ENCODE measurements at places on chromosomes 4 and X. TPM values are rescaled to one million over a fixed set of nuclear protein-coding genes. Genes with fewer than 3 reads are reported as not detected.

ZNF732 gene
- not detected for total RNA-seq

GRCh38 chr4:109067508-109068235, 234.8 kb downstream of the COL25A1 start:
- no peak for DNase-seq

- DNase-seq, result no peak
Observed at GRCh38 chr4:106301393-106302061, 14.5 kb downstream of the TBCK start.

SRPK3 gene
- not detected for total RNA-seq

DNA sequence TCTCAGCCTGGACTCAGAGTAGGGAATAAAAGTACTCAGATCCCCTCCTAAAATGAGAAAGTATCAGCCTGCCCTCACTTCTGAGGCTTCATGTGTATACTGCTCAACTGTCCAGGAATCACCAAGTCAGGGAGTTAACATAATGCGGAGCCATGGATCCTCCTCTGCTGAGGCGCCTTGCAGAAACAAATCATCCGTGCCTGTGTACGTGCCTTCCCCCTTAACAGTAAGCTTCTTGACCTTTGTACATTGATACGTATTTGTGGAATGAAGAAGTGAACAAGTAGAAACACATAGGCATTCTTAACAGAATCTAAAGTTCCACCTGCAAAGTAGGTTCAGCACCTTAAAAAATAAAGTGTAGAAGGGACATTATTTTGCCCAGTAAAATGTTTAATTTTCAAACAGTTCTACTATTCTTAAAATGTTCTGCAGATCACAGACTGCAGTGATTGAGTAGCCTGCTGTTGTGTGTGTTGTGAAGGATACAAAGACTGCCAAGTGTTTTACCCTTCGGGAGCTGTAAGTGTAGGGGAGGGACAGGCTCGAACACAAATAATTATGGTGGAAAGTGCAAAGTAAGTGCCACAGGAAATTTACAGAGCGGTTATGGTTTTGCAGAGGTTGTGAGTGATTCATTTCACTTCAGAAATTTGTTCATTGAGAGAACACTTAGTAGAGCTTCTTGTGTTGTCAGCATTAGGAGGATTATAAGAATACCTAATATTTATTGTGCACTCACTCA, 61.9 kb downstream of the ARHGAP10 start:
- DNase-seq, result no peak

- no peak for DNase-seq
Observed at GRCh38 chr4:17578482-17578891, 1.5 kb downstream of the LAP3 start.

DNA sequence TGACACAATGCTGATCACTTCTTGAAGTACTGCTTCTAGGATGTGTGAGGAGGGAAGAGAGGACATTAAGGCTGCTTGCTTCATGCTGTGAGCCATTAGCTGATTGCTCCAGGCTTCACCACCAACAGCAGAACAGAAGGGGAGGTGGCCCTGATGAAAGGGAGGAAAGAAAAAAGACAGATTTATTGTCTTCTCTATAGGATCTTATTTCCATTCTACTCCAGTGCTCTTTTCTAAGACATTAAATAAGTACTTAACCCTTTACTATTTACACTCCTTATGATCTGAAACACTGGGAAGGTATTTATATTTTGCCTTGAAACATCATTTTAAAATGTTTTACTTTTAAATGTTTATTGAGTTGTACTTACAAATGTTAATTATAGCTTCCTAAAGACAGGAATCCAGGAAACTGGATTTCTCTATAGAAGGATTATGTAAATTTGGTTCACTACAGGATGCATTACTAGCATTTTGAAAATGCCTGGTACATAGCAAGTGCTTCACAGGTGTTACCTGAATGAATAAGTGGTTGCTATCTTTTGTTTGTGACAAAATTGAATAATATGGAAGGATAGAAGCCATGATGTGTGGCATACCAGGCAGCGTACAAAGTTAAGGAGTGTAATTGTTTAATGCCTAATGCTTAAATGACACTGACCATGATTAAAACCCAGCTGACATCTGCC, 680.9 kb upstream of the ATOH1 start:
- no peak for DNase-seq

UGT2A3 gene
- not detected for total RNA-seq

DNA sequence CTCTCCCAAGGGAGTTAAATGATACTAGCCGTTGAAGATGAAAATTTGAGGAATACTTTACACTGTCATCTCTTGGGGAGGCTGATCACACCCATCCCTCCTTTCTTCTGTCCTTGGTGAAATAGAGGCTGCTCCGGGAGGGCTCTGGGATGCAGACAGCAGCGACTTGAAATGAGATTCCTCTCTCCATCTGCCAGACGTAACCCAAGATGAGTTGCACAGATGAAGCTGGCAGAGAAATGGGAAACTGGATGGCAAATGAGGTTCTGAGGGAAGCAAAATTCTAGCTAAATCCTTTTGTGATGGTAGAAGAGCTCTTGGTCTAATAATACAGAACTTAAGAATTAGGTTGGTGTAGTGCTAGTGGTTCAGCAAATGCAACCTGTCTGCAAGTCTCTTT, 201.4 kb downstream of the AASDH start:
- DNase-seq, result no peak

DNA sequence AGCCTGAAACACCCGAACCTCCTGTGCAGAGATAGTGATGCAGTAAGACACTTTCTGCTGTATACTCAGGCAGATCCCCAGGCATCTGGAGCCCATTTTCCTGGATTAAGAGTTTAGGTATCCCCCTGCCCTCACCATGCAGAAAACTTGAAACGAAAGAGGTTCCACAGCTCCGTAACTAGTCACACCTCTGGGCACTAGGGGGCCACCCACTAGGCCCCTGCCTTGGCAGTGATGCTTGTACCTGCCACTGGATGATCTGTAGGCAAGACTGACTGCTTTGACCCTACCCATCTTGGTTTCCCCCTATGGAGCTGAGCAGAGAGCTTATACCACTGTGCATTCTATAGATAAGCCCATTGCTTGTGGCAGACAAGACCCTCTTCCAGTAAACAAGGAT, 940.6 kb downstream of the PCDH19 start:
- DNase-seq, result no peak

PF4V1 gene
- not detected for total RNA-seq

ZNF280C gene
- 12.3 TPM for total RNA-seq

GRCh38 chrX:46236411-46236810, 308.8 kb downstream of the ZNF674 start:
- no peak for DNase-seq

DNA sequence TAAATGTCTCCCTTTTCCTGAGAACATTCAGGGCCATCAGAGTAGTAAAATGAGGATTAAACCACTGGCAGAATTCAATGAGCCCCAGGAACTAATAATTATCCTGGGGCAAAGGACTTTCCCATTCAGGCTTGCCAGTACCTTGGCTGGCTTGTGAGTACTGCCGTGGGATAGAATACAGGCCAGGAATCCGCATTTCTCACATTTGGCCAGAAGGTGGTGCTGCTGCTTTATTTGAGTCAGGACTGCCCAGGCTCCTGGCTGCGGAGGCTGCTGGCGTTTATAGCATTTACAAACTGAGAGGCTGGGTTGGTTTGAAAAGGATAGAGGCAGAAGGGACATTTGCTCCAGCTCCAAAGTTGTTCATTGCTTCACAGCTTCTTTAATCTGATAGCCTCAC, 91.4 kb downstream of the RTL9 start:
- peak; percentile 29 for DNase-seq

GRCh38 chr4:182093431-182093831, 149.8 kb upstream of the TENM3 start:
- DNase-seq, result no peak

GRCh38 chr4:108382751-108383150, 214.0 kb upstream of the LEF1 start:
- no peak for DNase-seq

GUCY1A1 gene
- not detected for total RNA-seq

- DNase-seq, result no peak
Observed at GRCh38 chr4:81369886-81370285, 101.8 kb downstream of the RASGEF1B start.

DNA sequence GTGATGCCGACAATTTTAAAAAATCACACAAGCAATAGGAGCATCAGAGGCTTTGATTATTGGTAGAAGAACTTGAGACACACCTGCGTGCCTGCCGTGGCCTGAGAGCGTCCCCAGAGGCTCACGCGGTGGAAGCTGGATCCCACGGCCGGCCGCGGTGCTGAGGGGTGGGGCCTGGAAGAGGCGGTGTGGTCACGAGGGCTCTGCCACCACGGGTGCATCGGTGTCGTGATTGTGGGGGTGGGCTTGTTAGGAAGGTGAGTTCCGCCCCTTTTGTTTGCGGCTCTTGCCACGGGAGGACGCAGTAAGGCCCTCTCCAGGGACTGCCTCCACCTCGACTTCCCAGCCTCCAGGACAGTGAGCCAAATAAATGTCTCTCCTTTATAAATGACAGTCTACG, 77.2 kb upstream of the ADRA2C start:
- DNase-seq, result no peak

ADH7 gene
- not detected for total RNA-seq

GRCh38 chr4:53346920-53347852, 18.7 kb downstream of the SCFD2 start:
- no peak for DNase-seq

DNA sequence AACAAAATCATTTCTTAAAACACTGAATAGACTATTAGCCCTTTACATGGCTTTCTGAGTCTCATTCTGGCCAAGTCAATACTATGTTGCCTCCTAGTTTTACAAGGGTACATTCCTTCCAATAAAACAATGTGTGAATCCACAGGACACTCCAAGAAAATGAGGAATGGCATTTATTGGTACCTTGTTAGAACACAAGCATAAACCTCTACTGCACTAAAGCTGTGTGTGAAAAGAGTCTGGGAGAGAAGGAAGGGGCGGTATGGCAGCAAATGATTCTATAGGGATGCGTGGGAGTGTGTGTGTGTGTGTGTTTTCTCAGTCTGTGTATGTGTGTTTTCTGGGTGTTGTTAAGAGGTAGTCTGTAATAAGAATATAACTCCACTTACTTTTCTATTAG, 48.9 kb downstream of the CXCL1 start:
- no peak for DNase-seq

USP17L5 gene
- total RNA-seq, result not detected

PGRMC2 gene
- 52.3 TPM for total RNA-seq

GRCh38 chrX:666762-667720, 36.5 kb downstream of the SHOX start:
- no peak for DNase-seq

DNA sequence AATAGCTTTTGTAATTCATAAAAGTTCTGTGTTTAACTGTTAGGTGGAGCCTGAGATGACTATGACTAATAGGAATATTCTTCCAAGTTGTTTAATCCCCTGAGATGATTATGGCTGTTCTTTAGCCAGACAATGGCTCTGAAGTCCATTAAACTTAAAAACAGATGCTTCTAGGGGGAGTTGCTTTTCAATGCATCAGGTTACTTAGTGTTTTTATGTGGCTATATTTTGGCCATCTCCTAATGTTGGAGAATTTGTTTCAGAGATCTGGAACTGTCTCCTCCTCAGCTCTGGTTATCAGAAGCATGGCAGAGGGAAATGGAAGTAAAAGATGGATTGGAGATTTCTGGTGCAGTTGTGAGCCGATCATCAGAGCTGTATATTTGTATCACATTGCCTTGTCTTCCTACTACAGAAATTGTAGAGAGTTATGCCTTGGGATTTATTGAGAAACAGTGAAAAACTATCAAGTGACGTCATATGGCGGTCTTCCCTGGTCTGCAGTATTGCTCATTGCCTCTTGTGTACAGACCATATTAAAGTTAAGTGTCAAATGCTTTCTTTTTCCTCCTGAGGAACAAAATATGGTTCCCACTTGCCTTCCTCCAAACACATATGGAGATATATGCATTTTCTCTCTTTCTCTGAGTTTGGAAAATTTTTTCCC, 29.8 kb downstream of the SGMS2 start:
- no peak for DNase-seq

WAS gene
- 0.84 TPM for total RNA-seq

- no peak for DNase-seq
Observed at GRCh38 chr4:151657896-151658295, 102.9 kb downstream of the GATB start.

DNA sequence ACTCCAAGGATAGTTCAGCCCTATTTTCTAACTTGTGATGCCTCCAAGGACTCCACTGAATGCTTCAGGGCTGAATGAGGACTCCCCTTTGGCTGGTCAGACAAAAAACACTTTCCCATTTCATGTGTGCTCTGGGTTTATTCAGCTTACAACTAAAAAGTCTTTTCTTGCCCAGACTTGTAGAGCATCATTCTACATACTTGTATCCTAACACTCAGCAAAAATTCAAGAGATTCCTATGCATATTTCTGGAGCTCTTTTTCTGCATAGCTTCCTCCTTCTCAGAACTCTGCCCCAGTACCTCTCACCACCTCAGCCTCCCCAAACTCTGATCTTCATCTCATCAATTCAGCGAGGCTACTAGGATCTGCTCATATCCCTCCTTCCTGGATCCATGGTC, 22.2 kb upstream of the KLF3 start:
- DNase-seq, result no peak

GRCh38 chr4:18578307-18578706, 556.8 kb upstream of the LCORL start:
- no peak for DNase-seq

GRCh38 chrX:15856636-15857035, 2.0 kb upstream of the AP1S2 start:
- no peak for DNase-seq

SASH3 gene
- 0.42 TPM for total RNA-seq

- DNase-seq, result no peak
Observed at GRCh38 chrX:123749643-123750042, 16.8 kb upstream of the THOC2 start.

- DNase-seq, result no peak
Observed at GRCh38 chrX:66633541-66633940, 5.3 kb downstream of the EDA2R start.

DNA sequence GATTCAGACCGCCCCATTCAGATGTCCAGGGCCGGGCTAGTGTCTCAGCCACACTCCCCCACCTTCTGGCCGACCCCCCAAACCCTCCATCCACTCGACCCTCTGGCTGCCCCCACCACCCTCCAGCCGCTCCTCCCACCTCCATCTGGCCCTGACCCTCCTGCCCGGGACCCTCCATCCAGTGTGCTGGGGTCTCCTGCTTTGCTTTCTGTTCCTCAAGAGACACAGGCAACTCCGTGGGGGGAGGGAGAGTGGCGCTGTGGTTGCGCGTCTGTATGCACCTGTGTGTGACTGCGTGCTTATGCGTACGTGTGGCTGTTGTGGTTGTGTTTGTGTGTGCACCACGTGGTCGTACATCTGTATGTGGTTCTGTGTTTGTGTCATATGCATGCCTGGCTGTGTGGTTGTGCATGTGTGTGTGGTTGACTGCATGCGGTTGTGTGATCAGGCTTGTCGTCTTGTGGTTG, 33.3 kb downstream of the CPLX1 start:
- no peak for DNase-seq

DNA sequence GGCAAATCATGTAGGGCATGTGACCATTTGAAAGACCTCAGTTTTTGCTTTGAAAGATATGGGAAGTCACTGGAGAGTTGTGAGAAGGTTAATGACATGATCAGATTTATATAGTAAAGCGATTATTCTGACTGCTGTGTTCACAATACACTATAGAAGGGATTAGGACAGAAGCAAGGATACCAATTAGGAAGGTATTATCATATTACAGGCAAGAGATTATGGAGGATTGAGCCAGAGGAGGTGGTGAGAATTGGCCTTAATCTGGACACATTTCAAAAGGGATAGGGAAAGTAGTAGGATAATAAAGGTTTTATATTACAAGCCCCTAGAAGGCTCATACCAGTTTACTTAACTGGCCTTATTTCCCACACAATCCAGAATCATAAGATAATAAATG, 124.9 kb upstream of the POF1B start:
- no peak for DNase-seq

GRCh38 chrX:83511208-83511607, 3.1 kb downstream of the POU3F4 start:
- DNase-seq, result no peak

- no peak for DNase-seq
Observed at GRCh38 chr4:108555701-108556100, 64.7 kb upstream of the RPL34 start.
